Heart right ventricle (tissue), 16 donors: ENCODE measurements at places on chromosomes 3 and 15. TPM values are rescaled to one million over a fixed set of nuclear protein-coding genes. Genes with fewer than 3 reads are reported as not detected.

NR1I2 gene
- 0.15 TPM for polyA plus RNA-seq

GRCh38 chr3:113070072-113070640 lies 79.4 kb downstream of the GTPBP8 start:
- DNase-seq, result no peak

GCNT3 gene
- polyA plus RNA-seq, result 0.37 TPM

- no peak for DNase-seq
Observed at GRCh38 chr3:105948101-105948500, 79.3 kb upstream of the CBLB start.

- no peak for DNase-seq
Observed at GRCh38 chr3:188267790-188268335, 113.9 kb downstream of the LPP start.

- no peak for DNase-seq
Observed at GRCh38 chr15:42315521-42315920, 42.3 kb upstream of the TMEM87A start.
